ENCODE measurements at places on chromosomes 12 and 14. TPM values are rescaled to one million over a fixed set of nuclear protein-coding genes. Genes with fewer than 3 reads are reported as not detected.

GRCh38 chr12:64730588-64730969 is 28.6 kb downstream of the GNS start:
- DNase-seq = no peak

DNA sequence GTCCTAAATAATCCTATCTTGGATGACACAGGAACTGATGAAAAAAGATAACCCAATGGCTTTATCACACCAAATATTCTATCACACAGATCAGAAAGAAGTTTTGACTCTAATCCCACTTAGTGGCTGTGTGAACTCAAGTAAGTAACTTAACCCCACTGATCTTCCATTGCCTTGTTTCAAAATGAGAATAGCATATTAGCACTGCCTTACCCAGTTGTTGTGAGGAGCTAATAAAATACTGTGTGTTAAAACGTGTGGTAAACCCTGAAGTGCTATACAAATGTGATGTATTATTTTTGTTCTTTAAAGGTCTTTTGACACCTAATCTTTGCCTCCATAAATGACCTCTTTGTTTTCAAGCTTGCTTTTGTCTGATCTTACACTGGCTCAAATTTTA is 60.9 kb upstream of the ARID2 start:
- no peak for DNase-seq

DNA sequence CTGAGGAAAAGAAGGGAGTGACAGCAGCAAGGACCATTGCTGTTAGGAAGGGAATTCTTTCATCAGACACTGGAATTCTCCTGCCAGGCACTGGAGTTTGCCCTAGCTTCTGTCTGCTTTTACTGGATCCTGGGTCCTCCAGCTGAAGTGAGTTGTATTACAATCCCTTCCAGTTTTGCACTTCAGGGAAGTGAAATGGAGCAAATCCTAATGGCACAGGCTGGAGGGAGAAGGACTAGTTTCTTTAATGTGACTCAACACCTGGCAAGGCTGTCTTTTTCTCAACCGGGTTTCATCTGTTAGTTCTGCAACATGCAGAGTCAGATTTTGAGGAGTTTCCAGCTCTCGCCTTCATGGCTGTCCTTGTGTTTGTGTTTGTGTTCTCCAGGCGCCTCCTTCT is 45.8 kb downstream of the ETV6 start:
- DNase-seq = no peak

DNA sequence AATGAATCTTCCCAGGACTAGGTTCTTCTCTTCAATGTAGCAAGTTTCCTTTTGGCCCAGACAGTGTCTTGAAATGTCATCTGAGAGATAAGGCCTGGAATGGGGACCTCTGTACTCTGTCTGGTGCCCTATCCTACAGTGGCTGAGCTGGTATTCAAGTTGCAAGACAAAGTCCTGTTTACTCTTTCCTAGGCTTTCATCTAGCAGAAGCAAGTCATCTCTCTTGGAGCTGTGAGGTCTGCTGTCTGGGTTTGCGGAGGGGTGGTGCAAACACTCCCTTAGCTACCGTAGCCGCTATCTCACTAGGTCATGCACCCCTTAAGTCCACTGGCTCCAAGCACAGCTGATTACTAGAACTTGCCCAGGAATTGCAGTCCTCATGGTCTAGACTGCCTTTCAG is 149.7 kb upstream of the SLC16A7 start:
- DNase-seq = no peak

Gene NAV3
- 8.5 TPM for total RNA-seq

Gene PTGER2
- total RNA-seq = 2.1 TPM

DNA sequence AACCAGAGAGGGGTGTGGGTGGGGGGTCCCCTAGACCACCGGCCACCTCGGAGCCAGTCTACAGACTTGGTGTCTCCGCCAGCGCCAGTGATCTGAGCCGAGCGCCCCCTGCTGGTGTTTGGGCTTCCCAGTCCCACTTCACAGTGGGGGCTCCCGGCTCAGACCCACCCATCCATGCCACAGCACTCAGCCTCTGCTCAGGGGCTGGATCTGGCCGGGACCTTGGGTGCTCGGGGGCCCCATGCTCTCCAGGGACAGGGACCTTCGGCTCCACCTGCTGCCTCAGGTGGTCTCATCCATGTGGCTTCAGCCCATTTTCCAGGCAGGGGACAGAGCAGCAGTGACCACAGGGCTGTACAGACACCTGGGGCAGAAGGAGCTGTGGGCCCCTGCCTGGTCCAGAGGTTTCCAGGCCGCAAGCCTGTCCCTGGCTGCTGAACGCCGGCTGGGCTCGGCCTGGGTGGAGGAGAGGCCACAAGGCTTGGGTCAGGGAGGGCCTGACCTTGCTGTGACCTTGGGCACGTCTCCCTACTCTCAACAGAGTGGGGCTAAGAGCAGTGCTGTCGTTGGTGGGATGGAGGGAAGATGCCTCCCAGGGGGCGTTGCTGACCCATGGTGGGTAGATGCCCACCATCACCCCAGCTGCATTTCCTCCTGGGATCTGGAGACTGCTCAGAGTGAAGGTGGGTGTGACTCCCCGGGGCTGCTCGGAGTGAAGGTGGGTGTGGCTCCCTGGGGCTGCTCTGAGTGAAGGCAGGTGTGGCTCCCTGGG is 86.3 kb downstream of the KIF26A start:
- no peak for DNase-seq

- DNase-seq = no peak
These were observed 7.0 kb downstream of the FZD10 start for GRCh38 chr12:130169256-130169655.

Gene CCDC177
- total RNA-seq = not detected

GRCh38 chr14:29273513-29273912 is 506.9 kb downstream of the FOXG1 start:
- no peak for DNase-seq

- DNase-seq = no peak
These were observed 207.2 kb downstream of the AACS start for GRCh38 chr12:125272383-125272933.

DNA sequence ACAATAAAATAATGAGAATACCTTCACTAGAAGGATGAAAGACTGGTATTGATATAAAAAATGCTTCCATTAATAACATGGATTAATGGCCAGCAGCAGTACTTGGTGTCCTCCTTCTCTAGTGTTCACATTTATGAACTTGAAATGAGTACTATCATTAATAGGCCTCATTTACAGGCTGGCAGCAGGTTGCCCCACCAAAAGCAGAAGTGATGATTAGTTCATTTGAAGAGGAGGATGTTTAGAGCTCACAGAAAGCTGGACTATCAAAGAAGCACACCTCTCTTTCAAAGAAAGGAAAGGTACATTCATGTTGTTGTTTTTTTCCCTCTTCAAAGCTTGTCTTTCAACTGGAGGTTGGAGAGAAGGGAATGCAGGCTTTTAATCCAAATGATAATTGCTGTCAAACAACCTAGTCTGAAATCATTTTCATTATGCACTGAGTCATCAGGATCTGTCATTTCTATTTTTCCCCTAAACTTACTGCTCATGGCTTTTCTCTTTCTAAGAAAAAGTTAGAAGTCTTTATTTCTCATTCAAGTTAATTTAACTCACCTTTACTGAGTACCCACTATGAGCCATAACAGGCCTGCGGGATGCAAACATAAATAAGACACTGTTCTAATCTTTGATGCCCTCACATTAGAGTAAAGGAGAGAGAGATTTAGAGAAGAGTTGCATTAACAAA is 157.9 kb upstream of the GRIP1 start:
- no peak for DNase-seq

- DNase-seq = no peak
These were observed 457.7 kb upstream of the TMEM132C start for GRCh38 chr12:127809275-127809674.

GRCh38 chr12:10160617-10161385 is 11.1 kb downstream of the OLR1 start:
- no peak for DNase-seq

GRCh38 chr12:54680374-54680773 is 32.2 kb upstream of the DCD start:
- no peak for DNase-seq

Gene TMEM119
- 54.0 TPM for total RNA-seq

DNA sequence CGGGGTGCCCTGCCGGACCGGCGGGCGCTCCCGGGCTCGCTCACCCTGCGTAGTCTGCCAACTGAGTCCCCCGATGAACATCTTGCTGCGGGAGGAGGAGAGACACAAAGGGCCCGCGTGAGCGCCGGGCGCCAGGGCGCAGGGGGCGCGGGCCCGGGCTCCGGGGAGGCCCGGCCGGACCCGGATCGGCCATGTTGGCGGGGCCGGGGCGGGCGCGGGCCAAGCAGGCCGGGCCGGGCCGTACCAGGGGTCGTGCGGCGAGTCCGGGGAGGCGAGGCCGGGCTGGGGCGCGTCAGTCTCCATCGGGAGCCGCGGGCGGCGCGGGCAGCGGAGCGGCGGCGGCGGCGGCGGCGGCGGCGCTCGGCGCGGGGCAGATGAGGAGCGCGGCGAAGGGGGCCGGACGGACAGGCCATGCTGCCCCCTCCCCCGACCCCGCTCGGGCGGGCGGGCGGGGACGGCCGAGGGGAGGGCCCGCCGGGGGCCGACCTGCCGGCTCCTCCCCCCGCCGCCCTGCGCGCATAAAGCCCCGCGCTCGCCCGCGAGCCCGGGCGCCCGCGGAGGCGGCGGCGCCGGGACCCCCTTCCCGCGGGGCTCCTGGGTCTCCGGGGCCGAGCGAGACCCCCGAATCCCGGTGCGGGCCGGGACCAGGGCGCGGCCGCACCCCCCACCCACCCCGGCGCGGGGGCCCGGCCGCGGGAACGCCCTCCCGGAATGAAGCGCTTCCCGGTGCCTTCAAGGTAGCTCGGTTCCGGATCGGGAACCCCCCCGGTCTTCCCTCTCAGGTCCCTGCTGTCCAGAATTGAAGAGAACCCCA is at the start of gene MSI1:
TSS of gene MSI1 (minus strand) at position 376 of the 814 bp plus-strand sequence. CDS start at position 303, 73 bp downstream.
- DNase-seq = no peak

- DNase-seq = no peak
These were observed 14.5 kb upstream of the KRT83 start for GRCh38 chr12:52335598-52336262.

GRCh38 chr14:76810525-76810924 is 2.2 kb downstream of the ANGEL1 start:
- no peak for DNase-seq

DNA sequence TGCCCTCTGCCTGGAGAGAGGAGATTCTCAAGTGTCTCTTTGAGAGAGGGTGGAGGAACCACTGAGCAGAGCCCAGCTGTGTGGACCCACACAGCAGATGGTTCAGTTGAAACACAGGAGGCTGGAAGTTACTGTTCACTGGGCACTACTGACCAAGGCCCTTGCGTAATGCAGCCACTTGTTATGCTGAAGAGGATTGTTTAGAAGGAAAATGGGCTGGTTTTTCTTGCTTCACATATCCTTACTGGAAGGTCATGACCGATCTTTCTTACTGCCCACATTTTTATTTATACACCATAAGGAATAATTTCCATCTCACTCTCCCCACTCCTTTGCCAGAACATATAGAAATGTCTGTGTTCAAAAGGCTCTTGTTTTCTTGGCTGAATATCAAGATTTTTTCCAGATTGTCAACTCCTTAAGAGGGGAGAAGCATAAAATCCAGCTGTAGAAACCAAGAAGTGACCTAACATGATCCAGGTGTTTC is 375.1 kb upstream of the DDHD1 start:
- no peak for DNase-seq

GRCh38 chr12:9957834-9958233 is 13.4 kb upstream of the CLEC12A start:
- no peak for DNase-seq

GRCh38 chr12:851913-852312 is 97.6 kb downstream of the RAD52 start:
- DNase-seq = no peak

Gene AMDHD1
- total RNA-seq = not detected

- no peak for DNase-seq
These were observed 52.3 kb downstream of the NEUROD4 start for GRCh38 chr12:55072083-55072482.

DNA sequence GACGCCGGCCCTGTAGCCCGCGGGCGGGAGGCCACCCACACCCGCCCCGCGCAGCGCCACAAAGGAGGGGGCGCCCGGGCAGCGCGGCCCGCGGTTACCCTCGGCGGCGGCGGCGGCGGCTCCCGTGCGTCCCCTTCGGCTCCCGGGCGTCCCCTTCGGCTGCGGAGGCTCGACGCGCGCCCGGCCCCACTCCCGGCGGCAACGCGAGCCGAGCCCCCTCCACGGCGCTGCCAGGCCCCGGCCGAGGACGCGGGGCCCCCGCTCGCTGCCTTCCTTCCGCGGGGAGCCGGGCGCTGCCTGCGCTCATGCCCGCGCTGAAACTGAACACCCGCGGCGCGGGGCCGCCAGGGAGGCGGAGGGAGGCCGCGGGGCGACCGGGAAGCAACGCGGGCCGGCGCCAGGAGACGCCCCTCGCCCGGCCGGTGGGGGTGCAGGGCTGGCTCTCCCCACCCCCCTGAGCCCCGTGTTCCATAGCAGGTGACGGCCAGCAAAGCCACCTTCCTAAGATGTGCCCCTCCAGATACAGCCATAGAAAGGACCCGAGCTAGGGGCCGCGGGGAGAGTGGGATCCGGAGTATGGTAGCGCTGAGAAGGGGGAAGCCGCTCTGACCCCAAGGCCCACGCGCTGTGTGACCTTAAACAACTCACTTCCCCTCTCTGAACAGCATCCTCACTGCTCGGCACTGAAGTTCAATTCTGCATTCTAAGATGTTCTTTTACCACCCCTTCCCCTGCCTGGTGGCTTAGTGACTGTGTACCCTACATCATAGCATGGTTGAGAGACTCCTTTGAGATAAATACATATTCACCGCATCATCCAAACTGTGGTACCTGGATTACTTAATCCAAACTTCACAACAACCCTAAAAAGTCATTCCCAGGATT is 42.8 kb downstream of the KDM2B start:
- DNase-seq = no peak

Gene ADAMTS20
- not detected for total RNA-seq

- no peak for DNase-seq
These were observed 79.2 kb upstream of the MDM1 start for GRCh38 chr12:68411371-68411770.

DNA sequence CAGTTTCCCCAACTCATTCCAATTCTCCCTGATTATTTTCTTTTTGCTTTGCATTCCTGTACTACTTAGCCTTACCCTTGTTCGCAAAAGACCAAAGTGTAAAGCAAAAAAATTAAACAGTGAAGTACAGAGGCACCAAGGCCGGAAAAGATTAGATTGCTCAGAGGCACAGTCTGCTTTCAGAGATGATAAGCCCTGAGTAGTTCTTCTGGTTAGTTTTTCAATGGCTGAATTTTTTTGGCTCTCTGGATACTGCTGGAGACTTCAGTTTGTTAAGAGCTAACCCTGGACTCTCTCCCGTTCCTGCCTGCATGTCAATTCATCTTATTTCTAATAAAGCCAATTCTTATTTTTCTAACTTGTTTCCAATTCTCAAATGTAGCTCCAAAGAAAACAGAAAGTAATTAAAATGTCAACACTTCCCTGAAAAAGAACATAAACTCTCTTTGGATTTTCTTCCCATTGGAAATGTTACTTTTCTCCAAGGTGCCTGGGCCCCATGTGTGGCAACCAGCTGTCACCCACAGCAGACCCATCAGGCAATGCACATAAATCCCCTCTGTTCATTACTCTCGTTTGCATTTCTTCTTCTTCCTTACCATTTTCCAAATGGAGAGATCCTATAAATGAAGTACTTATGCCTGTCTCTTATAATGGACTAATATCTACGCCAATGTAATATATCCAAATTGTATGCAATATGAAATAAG is 142.8 kb downstream of the BTG1 start:
- no peak for DNase-seq

All from osteocyte (in vitro differentiated cells).